ENCODE measurements at places on chromosomes 13 and 19. TPM values are rescaled to one million over a fixed set of nuclear protein-coding genes. Genes with fewer than 3 reads are reported as not detected.

GRCh38 chr13:47594833-47595232, 406.2 kb downstream of the SUCLA2 start:
- no peak overlapping the region for H3K4me3 ChIP-seq
- H3K27me3 ChIP-seq = no peaks in the 10 kb centered on the region
- DNase-seq = no peak
- H3K36me3 ChIP-seq = no peaks in the 10 kb centered on the region
- no peak overlapping the region for H3K27ac ChIP-seq

- DNase-seq = no peak
- no peak overlapping the region for H3K4me3 ChIP-seq
- no peaks in the 10 kb centered on the region for H3K4me1 ChIP-seq
These were observed 27.6 kb upstream of the ATXN8OS start for GRCh38 chr13:70080012-70080411.

- H3K27ac ChIP-seq = no peak overlapping the region
- H3K4me3 ChIP-seq = no peak overlapping the region
- H3K27me3 ChIP-seq = no peaks in the 10 kb centered on the region
- DNase-seq = no peak
These were observed 95.1 kb downstream of the CAB39L start for GRCh38 chr13:49348751-49349150.

- H3K36me3 ChIP-seq = no peaks in the 10 kb centered on the region
- H3K4me3 ChIP-seq = peak overlapping the region; percentile 66
- no peaks in the 10 kb centered on the region for H3K4me1 ChIP-seq
- peak; percentile 41 for DNase-seq
- peak overlapping the region; percentile 86 for H3K27ac ChIP-seq
These were observed 18.7 kb upstream of the ZNF888 start for GRCh38 chr19:52941941-52942385.

- H3K27ac ChIP-seq = no peak overlapping the region
- DNase-seq = no peak
- no peaks in the 10 kb centered on the region for H3K4me1 ChIP-seq
- H3K4me3 ChIP-seq = no peak overlapping the region
These were observed 111.7 kb downstream of the MIPEP start for GRCh38 chr13:23777575-23777870.

DNA sequence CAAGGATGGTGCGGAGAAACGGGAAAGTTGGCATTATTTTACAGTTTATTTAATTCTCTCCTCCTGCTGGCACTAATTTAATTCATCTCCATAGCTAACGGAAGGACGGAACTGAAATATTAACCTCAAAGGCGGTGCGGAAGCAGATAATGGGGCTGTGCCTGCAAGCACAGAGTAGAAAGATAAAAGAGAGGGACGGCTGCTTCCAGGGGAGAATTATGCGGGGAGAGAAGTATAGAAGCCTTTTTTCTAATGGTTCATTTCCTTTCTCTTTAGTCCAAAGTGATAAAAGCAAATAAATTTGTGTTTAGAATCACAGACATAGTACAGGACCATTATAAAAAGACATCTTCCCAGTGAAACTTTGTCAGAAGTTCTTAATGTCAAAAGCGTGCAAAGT, 34.5 kb upstream of the UQCRFS1 start:
- no peaks in the 10 kb centered on the region for H3K4me1 ChIP-seq
- no peaks in the 10 kb centered on the region for H3K27me3 ChIP-seq
- no peaks in the 10 kb centered on the region for H3K36me3 ChIP-seq
- H3K4me3 ChIP-seq = no peak overlapping the region
- H3K27ac ChIP-seq = no peak overlapping the region

GRCh38 chr13:38518328-38518727, 168.5 kb upstream of the FREM2 start:
- no peaks in the 10 kb centered on the region for H3K4me1 ChIP-seq
- H3K27ac ChIP-seq = no peak overlapping the region
- H3K36me3 ChIP-seq = no peaks in the 10 kb centered on the region
- no peak overlapping the region for H3K4me3 ChIP-seq
- DNase-seq = no peak

Gene ACTMAP
- not detected for total RNA-seq
